ENCODE measurements at places on chromosomes 7 and 10. TPM values are rescaled to one million over a fixed set of nuclear protein-coding genes. Genes with fewer than 3 reads are reported as not detected.

ARHGAP22 gene
- total RNA-seq, result 4.4 TPM

SPAM1 gene
- 0.62 TPM for total RNA-seq

CALML3 gene
- 8.0 TPM for total RNA-seq

PSD gene
- 1.0 TPM for total RNA-seq

ASB10 gene
- not detected for total RNA-seq

ZNF394 gene
- total RNA-seq, result 37.8 TPM

EEPD1 gene
- total RNA-seq, result 30.1 TPM

HMX2 gene
- not detected for total RNA-seq

STK31 gene
- 0.09 TPM for total RNA-seq

RELN gene
- total RNA-seq, result 3.0 TPM

ASAH2 gene
- 1.9 TPM for total RNA-seq

GPR141 gene
- 1.1 TPM for total RNA-seq

DPP6 gene
- total RNA-seq, result 38.7 TPM

AFAP1L2 gene
- total RNA-seq, result 34.1 TPM

GIMAP7 gene
- total RNA-seq, result 9.0 TPM

ASIC3 gene
- total RNA-seq, result 1.7 TPM

LIPM gene
- total RNA-seq, result not detected

PON2 gene
- total RNA-seq, result 65.5 TPM

SDHAF3 gene
- 13.9 TPM for total RNA-seq

PRKCQ gene
- 0.87 TPM for total RNA-seq

PPRC1 gene
- 19.8 TPM for total RNA-seq

SORCS1 gene
- 0.23 TPM for total RNA-seq

PTEN gene
- total RNA-seq, result 90.2 TPM

KAT6B gene
- total RNA-seq, result 28.0 TPM

OR2A42 gene
- not detected for total RNA-seq

OPN1SW gene
- total RNA-seq, result not detected

DENND2A gene
- total RNA-seq, result 4.0 TPM

CCZ1B gene
- 22.7 TPM for total RNA-seq

CDK14 gene
- total RNA-seq, result 20.7 TPM

VWDE gene
- total RNA-seq, result 2.7 TPM

TBX20 gene
- total RNA-seq, result not detected

CFTR gene
- total RNA-seq, result 5.6 TPM

Data from prostate gland (tissue), 2 donors.